CD4-positive, alpha-beta T cell treated with Interleukin-1 beta for 1 hour (primary cell): ENCODE measurements at places on chromosomes 6 and 20.
A peak's percentile ranks its signal among the peaks of the same experiment; 100 is the strongest.

DNA sequence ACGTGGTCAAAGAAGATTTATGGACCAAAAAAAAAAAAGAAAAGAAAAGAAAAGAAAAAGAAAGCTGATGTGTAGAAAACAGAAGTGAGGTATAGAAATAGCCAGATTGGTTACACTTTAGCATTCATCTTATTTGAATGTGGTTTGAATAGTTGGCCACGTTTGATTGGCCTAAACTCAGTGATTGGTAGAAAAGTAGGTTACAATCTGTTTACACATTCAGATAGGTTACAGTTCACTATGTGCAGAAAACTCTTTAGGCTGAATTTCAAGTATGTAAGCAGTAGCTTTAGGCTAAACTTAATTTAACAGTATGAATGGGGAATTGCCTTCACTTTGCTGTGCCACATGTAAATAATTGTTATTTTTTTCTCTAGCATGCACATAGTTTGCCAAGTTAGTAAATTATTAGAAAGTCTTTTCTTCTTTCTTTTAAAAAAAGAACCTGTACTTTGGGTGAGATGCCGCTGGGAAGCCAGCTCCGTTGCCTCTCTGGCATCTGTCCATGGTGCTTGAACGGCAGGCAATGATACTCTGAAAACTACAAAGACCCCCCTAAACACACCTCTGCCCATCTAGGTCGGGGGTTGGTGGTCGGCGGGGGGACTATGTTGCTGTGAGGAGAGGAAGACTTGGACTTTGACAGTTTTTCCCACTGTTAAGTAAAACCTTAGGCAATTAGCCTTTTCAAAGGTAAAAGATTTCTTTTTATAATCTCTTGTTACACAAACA, 173.0 kb downstream of the AIG1 start:
- DNase-seq, result no peak

DNA sequence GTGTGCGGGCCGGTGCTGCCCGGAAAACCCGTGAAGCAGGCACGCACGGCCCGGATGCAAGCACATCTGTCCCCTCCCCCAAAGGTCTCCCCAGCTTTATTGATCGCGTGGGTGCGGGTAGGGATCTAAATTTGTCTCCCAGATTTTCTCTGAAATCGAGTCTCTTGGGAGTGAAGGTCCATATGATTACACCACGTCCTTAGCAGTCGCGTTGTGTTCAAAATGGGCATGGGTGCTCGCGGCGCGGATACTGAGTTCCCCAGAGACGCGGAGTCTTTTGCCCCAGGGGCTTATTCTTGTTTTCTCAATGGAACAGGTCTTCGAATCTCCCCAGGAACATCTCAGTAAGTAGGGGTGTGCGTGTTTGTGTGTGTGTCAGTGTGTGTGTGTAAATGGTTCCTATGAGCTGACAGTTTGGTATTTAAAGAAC, 2.8 kb upstream of the ZNF292 start:
- DNase-seq, result no peak

DNA sequence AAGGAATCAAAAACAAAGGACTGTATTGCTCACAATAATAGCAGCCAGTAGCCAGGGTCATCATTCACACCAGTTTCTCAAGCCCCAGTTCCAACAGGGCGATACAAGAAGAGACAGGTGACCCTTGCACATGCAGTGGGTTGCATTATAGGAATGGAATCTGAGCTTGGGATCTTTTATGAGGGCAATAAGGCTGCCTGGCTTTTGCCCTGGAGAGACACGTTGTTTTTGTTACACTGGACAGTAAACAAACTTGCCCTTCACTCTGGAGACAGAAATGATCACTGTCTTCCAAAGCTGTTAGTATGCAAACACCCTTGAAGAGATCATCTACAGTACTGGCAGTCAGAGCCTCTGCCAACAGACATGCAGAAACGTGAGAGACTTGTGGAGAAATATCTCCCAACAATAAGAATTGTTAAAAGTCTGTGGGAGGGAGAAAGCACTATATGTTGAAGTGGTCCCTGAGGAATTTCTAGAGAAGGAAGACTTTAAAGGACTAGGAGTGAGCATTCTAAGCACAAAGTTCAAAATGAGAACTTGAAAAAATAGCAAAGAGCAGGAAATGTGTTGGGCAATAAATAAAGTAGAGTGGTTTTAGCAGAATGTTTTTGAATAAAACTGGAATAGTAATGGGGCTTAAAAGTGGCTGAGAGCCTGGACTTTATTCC, 6.2 kb upstream of the COL12A1 start:
- DNase-seq, result no peak

- no peak for DNase-seq
These were observed 41.5 kb upstream of the FAM83B start for GRCh38 chr6:54805077-54805476.

DNA sequence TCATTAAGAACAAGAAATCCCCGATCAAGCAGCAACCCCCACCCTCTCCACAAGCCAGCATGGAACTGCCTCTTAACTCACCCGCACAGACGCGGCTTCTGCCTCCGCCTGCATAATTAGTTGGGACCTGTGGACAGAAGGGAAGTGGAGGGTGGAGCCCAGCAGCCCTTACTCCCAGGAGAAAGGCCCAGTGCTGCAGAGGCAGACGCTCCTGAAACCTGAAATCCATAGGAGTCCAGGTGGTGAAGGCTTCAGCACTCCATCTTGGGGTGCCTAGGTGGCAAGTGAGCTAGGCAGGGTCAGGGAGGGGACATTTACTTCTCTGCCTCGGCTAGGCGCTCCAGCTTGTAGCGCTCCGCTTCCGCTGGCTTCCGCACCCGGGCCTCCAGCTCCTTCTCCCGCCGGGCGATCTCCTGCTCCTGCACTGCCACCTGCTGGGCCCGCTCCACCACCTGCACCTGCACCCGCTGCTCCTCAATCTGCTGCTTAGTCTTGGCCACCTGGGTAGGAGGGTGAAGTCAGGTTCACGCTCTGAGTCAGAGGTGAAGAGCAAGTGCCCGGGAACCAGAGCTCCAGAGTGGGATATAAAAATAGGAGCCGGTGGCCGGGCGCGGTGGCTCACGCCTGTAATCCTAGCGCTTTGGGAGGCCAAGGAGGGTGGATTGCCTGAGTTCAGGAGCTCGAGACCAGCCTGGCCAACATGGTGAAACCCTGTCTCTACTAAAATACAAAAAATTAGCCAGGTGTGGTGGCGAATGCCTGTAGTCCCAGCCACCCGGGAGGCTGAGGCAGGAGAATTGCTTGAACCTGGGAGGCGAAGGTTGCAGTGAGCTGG, 10.7 kb downstream of the TUBB start:
- peak; percentile 86 for DNase-seq

DNA sequence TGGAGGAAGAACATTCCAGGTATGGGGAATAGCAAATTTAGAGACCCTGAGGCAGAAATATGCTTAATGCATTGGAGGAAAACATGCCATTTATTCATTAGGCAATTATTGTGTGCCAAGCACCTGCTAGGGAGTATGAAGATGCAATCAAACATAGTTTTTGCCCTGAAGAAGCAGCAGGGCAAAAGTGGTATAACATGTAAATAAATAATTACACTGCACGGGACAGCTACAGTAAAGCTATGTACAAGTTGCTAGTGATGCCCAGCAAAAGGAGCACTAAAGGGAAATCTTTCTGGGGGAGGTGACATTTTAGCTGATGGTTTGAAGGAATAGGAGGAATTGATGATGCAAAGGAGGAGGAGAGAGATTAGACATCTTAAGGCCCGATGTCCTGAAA, 624 bp upstream of the TJAP1 start:
- no peak for DNase-seq

GRCh38 chr6:54988576-54988975, 142.0 kb downstream of the FAM83B start:
- DNase-seq, result no peak

GRCh38 chr20:36856691-36857635, 19.0 kb upstream of the TLDC2 start:
- DNase-seq, result peak; percentile 38

DNA sequence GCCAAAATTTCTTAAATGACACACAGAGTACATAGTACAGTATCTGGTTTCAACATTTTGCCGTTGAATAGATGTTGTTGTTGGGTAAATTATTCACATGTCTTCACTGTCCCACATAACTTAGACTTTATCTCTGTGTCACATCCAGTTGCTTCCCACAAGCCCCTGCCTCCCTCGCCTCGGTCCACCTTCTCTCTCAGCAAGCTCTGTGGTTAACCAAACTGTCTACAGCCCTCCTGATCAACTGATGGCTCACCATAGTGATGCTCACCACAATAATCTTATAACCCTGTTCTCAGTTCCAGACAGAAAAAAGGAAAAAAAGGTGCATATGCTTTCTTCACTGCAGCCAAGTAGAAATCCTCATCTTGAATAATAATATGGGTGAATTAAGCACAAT, 23.0 kb downstream of the IL17F start:
- no peak for DNase-seq

DNA sequence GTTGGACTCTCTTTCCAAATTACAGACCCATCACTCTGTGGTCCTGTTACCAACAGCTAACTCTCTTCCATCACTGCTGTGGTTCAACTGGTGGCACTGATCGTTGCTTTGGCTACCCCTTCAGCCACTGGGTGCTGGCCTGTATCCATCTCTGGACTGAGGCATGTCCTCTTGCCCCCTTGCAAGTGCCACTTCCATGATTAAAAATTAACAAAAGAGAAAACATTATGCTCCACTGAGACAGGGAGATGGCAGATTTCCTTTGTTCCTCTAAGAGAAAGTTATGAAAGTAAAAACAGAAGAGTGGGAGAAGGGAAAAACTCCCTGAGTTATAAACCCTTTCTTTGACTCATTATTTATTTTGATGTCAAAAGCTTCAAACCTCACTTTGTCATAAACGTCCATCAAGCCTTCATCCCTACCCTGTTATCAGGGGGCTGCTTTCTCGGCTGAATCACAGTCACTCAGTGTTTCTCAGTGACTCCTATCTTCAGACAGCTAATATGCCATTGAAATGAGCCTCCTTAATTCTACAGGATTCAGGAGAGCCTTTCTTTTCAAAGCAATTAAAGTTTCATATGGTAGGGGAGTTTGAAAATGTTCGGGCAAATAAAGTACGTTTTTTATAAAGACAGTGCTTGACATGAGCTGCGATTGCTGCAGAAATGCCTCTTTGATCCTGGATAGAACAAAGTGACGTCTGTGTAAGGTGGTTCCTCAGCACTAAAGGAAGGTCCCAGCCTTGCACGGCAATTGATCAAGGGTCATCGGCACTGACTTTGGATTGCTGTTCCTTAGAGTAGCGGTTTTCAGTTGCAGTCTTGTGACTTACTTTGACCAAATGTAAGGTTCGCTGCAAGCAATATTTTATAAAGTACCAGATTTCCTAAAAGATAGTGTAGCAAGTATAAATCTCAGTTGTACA, 49.9 kb upstream of the PBOV1 start:
- DNase-seq, result no peak

- no peak for DNase-seq
These were observed 171.1 kb downstream of the PREX1 start for GRCh38 chr20:48656661-48657211.

GRCh38 chr6:147226163-147226724, 22.0 kb downstream of the STXBP5 start:
- no peak for DNase-seq

GRCh38 chr6:159756508-159756907, 5.3 kb upstream of the ACAT2 start:
- no peak for DNase-seq
